ENCODE measurements at places on chromosomes 1 and 21.

GRCh38 chr1:43243299-43243698, 26.5 kb upstream of the TMEM125 start:
- no peak for DNase-seq

- no peak for DNase-seq
Observed at GRCh38 chr1:184080309-184080708, 28.8 kb downstream of the TSEN15 start.

GRCh38 chr1:161054805-161055204, 9.0 kb upstream of the USF1 start:
- no peak for DNase-seq

DNA sequence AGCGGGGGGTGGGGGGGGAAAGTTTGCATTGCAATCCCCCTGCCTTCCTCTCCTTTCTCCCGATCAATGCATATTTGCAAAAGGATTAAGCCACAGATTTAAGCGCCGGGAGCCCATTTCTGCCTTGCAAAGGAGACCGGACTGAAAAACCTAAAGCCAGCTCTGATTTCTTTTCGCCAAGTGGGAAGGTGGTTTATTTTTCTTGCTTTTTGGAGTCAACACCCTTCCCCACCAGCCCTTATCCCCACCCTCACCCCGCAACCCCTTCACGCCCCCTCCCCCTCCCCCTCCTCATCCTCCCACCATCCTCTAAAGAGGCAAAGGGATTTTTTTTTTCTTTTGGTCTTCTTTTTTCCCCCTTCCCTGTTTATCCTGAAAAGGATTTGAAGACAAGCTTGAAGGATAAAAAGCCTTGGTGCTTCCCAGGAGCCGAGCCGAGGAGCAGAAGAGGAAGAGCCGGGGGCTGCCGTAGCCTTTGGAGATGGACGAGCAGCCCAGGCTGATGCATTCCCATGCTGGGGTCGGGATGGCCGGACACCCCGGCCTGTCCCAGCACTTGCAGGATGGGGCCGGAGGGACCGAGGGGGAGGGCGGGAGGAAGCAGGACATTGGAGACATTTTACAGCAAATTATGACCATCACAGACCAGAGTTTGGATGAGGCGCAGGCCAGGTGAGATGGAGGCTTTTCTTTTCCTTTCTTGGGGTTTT, 513 bp downstream of the PBX1 start:
- DNase-seq: peak; percentile 1

- no peak for DNase-seq
Observed at GRCh38 chr1:23506376-23507107, 22.6 kb upstream of the ASAP3 start.

DNA sequence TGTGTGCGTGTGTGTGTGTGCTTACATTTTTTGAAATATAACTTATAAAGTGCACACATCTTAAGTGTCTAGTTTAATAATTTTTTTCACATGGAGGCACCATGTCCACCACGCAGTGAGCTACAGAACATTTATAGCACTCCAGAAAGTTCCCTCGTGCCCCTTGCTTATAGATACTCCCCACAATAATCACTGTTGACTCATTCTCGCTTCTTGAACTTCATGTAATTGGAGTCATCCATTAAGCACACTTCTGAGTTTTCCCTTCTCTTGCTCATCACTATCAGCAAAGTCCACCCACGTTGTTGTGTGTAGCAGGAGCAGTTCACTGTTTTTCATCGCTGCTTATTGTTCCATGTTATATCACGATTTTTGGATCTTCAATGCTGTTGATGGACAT, 78.4 kb upstream of the DISP3 start:
- DNase-seq: no peak

DNA sequence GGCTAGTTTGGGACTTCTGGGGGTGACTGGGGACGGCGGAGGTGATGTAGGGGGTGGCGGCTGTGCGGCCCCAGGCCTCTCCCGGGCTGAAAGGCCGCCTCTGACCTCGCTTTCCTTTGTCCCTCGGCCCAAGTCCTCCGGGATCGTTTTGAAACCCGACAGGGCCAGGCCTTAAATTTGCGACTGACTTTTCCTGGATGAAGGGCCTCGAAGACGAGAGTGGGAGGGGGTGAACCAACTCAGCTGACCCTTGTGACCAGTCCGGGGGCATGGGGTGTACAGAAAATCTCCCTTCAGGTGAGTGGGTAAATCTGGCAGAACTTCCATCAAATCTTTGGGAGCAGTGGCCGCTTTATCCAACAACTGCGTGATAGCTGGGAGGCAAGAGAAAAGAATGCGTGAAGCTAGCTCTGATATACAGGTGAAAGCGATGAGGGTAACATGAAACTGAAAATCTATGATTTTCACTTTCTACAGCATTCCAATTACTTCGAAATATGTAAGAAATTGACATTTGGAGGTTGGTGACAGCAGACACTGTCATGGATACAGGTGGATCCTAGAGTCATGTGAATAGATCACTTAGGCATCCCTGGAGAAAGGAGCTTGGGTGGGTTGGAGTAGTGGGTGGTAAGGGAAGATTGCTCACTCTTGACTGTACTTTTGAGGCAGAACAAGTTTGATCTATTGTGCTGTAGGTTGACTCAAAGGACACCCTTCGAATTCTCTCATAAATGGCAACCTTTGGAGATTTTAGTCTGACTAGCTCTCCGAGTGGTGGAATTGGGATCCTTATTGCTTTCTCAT, 885 bp downstream of the AHCYL1 start:
- DNase-seq: no peak

- no peak for DNase-seq
Observed at GRCh38 chr1:209040351-209040750, 543.2 kb upstream of the CAMK1G start.

DNA sequence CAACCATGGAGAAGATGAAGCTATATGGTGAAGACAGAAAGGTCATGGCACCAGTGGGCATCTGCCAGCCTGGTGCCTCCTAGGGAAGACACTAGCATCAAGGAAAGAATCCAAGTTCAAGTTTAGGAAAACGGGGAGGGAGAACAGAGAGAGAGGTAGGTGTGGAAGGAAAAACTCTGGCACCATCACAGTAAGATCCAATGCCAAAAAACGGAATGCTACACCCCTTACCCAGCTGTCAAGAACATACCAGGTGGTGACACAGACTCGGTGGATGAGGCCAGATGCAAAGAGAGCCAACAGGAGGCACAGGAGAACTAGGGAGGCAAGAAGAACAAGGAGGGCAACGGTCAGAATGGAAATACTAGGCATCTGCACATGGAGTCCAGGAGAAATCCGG, 3.6 kb downstream of the KRTCAP2 start:
- DNase-seq: no peak

GRCh38 chr1:106995970-106996369, 60.5 kb upstream of the PRMT6 start:
- no peak for DNase-seq

DNA sequence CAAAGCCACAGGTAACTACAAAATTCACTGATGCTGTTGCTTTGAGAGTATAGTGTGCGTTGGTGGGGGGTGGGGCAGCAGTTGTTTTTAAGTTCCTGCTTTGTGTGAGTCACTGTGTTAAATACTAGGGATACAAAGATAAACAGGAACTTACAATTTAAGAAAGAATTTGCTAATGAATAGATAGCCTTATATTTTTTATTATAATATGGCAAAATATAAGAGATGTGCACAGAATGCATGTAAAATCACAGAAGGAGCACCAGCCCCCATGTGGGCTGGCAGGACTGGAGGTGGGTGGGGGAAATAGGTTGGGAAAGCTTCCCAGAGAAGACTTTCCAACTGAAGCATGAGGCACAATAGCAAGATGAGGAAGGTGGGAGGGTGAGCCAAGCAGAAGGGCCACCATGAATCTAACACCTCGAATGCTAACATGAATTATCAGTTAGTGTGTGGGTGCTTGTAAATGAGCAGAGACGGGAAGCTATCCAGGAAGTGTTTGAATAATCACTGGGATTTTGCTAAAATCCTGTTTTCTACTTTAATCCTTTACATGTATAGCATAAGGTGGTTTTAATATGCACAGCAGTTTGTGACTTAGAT, 57.0 kb upstream of the RAVER2 start:
- no peak for DNase-seq

DNA sequence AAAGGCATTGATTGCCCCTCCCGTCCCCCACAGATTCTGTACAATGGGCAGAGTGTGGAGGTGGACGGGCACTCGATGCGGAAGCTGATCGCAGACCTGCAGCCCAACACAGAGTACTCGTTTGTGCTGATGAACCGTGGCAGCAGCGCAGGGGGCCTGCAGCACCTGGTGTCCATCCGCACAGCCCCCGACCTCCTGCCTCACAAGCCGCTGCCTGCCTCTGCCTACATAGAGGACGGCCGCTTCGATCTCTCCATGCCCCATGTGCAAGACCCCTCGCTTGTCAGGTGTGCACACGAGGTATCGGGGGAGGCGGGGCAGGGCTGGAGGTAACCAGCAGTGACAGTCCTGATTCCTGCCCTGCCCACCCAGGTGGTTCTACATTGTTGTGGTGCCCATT, 44.8 kb upstream of the KDM4A start:
- no peak for DNase-seq

GRCh38 chr1:16250524-16251251, 13.7 kb upstream of the CPLANE2 start:
- no peak for DNase-seq

DNA sequence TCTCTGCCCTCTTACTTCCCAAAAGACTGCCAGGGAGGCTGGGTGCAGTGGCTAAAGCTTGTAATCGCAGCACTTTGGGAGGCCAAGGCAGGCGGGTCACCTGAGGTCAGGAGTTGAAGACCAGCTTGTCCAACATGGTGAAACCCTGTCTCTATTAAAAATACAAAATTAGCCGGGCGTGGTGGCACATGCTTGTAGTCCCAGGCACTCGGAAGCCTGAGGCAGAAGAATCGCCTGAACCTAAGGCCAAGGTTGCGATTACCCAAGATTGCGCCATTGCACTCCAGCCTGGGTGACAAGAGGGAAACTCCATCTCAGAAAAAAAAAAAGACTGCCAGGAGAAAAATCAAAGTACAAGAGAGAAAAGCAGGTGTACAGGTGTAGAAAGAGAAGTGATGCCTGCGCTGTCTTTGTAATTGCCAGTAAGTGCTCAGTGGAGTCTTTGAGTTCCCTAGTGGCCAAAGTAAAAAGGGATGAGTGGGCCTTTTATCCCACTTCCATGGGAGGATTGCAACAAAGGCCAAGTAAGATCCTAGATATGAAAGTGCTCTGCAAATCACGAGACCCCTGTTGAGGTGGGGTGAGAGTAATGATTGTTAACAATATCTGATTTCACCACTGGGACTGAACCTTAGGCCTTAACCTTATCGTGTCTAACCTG, 94.7 kb upstream of the WNT4 start:
- no peak for DNase-seq

DNA sequence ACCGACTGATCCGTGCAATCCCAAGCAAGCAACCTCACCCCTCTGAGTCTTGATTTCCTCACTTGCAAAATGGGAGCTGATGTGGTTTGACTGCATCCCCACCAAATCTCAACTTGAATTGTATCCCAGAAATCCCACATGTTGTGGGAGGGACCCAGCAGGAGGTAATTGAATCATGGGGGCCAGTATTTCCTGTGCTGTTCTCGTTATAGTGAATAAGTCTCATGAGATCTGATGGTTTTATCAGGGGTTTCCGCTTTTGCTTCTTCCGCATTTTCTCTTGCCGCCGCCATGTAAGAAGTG, 58.4 kb downstream of the FHAD1 start:
- DNase-seq: no peak

GRCh38 chr1:23007106-23007505, 8.5 kb downstream of the TEX46 start:
- DNase-seq: no peak

- DNase-seq: no peak
Observed at GRCh38 chr1:160404094-160404493, 3.7 kb downstream of the VANGL2 start.

- DNase-seq: no peak
Observed at GRCh38 chr21:28752131-28752530, 240.5 kb downstream of the LTN1 start.

- no peak for DNase-seq
Observed at GRCh38 chr1:176919386-176920378, 244.8 kb downstream of the ASTN1 start.

DNA sequence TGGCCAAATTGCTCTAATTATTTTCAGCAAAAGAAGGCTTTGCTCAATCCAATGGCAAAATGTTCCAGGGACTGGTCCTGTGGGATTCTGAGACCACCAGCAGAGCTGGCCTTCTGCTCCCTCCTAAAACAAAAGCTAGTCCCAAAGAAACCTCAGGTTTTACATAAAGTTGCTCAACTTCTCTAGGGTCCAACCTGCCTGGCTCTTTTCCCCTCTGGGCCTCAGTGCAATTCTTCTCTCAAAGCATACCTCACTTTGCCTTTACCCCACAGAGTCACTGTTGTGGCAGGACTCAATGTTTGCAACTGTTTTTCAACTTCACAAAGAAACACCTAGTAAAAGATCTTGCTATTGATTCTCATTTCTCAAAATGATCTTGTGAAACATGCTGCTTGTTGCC, 39.8 kb downstream of the TBX15 start:
- DNase-seq: no peak

DNA sequence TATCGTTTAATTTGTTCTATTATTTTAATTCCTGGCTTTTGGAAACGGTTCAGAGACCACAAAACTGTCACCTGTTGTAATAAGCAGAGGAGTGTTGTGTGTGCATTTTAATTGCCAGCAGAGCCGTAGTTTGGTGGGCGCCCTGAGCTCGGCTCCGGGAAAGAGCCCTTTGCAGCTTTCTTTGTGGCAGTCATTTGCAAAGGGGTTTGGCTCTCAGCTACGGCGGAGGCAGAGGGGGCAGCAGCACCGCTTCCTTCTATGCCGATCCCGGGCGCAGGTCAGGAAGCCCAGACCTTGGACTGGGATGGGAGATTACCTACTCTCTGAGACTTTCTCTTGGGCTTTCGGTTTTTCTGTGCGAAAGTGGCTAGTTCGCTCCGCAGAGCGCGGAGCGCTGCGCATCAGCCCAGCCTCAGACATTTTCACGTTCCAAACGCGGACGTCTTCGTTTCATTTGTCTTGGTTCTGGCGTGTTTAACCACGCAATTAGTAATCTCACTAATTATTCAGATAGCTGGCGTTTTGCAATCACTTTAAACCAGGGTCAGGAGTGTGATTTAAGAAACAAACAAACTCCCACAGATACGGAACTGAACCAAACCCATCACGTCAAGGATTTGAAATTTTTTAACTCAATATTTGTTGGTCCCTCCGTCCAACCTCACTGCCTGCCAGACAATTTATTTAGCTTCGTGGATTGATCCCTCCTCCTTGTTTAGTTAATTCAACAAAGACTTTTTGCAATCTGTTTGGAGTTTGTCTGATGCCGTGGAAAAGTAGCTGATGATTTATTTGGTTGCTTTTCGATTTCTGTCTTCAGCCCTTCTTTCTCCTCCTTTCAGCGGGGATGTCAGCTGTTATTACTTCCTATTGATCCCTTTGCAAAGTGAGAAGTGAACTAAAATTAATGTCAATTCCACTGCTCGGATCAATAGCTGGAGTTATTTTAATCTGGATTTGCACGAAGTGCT, 3.9 kb downstream of the RNF220 start:
- no peak for DNase-seq

DNA sequence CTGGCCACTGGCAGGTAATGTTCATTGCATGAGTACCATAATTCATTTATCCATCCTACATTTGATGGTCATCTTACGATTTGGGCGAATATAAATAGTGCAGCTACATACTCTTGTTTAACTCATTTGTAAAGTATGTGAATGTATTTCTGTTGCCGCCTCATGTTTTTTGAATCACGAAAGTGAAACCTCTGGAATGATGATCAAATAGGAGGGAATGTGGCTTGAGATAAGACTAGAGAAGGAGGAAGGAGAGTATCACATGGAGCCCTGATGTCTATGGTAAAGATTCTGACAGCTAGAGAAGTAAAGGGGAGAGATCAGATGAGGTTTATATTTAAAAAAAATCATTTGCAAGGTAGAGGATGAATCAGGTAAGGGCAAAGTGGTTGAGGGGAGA, 8.0 kb downstream of the MRPS14 start:
- DNase-seq: no peak
